Stimulated activated naive CD4-positive, alpha-beta T cell (primary cell): ENCODE measurements at places on chromosomes 4 and X.

- DNase-seq: no peak
These were observed 755.1 kb upstream of the IGFBP7 start for GRCh38 chr4:57865264-57865663.

- DNase-seq: no peak
These were observed 40.8 kb upstream of the NUDT6 start for GRCh38 chr4:122963216-122963615.

DNA sequence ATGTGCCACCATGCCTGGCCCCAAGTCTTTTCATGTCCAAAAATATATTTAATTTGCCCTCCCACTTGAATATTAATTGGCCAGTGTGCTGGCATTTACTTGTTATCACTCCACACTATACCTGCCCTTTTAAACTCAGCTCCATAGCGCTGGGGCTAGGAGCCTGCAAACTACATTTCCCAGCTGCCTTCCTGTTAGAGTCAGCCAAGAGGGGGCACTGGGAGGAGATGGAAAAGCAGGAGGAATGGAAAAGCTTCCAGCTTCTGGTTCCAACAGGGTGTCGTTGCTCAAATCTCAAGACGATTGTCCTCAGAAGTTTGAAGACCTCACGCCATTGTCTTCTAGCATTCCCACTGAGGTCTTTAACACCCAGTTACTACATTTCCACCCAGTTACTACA, 315.5 kb downstream of the BCOR start:
- DNase-seq: no peak

GRCh38 chr4:64935469-64936001, 526.3 kb upstream of the TECRL start:
- DNase-seq: no peak

DNA sequence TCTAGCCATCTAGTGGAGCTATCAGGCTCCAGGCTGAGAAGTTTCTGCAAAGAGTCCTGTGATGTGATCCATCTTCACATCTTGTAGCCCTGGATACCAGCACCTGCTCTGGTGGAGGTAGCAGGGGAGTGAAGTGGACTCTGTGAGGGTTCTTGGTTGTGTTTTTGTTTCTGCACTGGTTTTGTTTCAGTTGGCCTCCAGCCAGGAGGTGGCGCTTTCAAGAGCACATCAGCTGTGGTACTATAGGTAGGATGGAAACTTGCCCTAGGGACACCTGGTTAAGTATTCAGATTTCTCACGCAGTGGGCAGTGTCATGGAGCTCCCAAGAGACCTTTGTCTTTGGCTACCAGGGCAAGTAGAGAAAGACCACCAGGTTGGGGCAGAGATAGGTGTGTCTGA, 257.5 kb upstream of the SLC7A11 start:
- no peak for DNase-seq

DNA sequence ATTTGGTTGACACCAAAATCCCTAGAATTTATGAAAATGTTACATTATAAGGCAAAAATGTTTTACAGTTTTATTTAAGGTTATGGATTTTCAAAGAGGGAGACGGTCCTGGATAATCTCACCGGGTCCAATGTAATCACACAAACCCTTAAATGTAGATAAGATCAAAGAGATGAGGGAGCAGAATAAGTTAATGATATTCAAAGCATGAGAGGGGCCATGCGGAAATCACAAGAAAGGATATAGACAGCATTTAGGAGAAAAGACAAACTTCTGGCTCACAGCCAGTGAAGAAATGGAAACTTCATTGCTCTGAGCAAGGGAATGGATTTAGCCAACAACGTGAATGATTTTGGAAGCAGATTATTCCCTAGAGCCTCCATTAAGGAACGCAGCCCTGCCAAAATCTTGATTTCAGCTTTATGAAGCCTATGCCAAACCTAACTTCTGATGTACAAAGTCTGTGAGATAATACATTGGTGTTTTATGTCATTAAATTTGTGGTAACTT, 684.4 kb upstream of the GNPDA2 start:
- no peak for DNase-seq

DNA sequence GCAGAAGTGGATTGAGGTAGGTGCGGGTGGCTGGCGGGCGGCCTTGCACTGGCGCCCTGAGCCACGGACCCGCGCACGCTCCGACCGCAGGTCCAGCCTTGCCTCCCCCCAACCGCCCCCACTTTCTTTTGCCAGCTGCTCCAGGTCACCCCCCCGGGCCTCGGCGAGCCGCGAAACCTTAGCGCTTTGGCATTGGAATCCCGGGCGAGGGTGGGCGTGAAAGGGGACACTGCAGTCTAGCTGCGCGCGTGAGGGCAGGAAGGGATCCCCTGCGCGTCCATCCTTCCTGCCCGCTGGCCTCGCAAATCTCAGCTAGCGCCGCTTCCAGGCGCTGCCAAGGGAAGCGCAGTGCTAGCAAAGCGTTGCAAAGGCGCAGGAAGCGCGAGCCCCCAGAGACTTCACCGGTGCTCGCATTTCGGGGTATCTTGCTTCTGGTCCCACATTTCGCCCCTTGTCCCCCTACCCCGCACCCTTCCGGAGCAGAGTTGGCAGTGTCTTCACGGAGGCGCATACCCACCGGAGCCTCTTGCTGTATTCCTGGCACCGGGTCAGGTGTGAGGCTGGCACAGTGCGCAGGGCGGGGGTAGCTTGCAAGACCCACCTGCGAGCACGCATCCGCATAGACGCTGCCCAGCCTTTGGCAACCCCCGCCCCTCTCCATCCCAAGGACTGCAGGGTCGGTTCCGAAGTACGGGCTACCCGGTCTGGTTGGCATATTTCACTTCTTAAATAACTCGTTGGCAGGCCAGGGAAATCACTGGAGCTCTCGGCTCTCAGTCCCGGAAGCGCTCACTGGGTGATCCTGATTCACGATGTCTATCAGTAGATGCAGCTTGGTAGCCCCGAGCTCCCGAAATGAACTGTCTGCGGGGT, 104.4 kb downstream of the UCHL1 start:
- DNase-seq: no peak

- no peak for DNase-seq
These were observed 290.2 kb downstream of the ZNF674 start for GRCh38 chrX:46255046-46255445.

DNA sequence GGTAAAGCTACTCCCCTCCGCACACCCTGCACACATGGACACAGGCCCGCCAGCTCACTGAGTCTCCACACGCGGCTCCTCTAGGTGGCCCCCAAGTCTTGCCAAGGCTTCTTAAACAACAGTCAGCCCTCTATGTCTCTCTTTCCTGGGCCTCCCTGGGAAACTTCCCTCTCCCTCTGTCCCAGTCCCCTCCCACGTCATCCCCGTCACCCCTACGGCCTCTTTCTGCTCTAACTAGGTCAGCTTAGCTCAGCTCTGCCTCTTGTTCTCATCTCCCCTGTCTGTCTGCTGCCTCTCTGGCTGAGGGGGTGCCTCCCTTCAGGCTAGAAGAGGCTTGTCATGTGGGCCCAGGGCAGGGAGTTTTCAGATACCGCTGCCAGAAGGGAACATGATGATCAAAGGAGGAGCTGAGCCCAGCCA, 38.8 kb downstream of the SEPTIN6 start:
- peak; percentile 27 for DNase-seq

DNA sequence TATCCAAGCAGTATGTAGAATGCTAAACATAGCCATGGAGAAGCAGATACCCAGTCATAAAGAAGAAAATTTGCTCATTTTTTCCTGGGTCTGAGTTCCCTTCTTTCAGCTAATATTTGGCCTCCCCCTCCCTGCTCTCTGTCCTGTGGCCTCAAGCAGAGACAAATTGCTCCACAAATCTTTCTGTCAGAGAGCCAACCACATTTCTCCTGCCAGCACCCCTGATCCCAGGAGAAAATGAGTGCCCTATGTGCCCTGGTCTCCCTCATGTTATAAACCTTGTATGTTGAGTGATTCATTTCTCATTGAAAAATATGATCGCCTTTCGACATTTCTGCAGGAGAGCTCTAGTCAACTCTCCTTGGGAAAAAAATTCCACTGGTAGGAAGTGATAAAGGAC, 82.0 kb downstream of the TMEM156 start:
- DNase-seq: no peak

DNA sequence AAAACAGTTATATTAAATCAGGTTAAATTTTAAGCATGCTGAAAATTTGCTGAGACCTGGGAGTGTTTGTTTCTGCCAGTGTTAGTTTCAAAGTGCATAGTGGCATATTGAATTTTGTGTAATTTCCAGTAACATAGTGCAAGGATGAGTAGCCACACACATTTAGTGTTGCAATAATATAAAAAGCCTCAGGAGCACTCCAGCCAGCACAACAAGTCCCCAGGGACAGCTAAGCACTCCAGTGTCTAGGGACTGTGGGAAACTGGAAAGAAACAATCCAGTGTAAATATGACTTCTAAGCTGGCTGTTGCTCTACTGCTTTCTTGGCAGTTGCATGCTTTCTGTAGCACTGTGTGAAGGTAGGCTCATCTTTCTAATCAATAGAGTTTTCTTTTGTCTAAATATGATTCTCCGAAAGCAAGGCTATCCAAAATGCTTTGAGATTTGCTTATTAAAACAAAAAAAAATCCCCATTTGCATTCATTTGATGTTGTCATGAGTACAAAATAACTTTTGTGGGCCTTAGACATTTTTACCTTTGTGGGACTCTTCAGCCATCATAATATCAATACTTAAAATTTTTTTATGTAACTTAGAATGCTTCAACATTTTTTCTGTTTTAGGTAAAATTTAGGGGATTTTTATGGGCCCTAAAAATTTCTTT, 24.2 kb upstream of the CXCL2 start:
- no peak for DNase-seq

DNA sequence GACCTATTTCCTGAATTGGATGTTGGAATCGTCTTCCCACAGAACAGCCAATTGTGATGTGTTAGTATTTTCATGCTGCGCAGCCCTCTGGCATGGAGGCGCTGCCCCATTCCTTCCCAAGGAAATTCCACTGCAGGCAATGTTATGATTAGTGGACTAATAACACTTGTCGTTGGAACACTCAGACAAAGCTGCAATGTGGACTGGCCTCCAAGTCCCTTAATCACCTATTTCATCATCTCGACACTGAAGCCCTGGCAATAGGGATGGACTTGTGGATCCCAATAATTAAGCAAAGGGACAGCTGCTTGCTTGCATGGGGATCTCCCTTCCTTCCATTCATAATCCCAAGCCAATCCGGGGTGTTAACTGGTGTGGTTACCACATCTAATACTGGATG, 78.8 kb upstream of the PLAC1 start:
- no peak for DNase-seq

DNA sequence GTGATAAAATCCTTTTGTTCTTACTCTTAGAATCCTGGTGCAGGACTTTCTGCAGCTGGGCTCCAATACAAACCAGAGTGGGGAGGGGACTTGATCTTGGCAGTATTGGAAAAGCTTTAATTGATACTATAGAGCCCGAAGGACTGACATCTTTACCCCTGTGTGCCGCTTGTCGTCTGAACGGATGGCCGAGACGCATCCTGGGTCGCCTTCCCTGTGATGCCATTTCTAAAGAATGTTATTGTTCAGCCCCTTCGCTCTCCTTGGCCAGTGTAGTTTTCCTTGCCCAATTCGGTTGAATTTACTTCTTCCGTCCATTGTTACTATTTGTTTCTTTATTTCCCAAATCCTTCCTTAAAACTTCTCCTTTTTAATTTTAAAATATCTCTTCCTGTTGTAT, 80.9 kb downstream of the CLDN34 start:
- DNase-seq: no peak

DNA sequence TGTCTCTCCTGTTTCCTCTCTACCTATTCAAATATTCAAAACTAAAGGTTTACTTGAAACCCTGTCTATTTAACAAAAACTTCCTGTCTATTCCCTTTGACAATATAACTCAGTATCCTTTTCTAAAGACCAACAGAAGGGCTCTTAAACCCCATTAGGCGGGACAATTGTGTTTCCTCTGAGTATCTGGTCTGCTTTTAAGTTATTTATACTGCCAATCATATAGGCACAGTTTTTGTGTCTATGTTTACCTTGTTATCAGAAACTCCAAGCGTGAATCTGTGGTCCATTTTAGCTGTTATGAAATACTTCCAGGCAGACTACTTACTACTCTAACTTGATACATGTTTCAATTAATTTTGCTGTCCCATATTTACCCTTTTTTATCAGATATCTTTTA, 350.0 kb upstream of the CTSO start:
- no peak for DNase-seq

DNA sequence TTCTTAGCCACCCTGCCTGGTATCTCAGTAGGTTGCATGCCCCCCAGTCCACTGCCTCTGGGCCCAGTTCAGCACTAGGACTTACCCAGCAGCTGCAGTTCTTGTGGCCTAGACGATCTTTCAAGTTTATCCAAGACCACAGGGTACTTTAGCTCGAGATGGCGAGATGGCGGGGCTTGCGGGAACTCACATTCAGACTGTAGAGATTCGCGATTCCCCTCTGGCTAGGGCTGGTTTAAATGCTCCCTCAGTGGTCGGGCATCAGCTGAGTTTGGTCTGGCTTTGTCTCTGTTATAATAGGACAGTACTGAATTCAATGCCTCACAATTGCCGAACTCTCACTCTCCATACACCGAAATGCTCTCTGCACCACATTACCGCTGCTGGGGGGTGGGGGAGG, 18.4 kb upstream of the RFC1 start:
- no peak for DNase-seq

DNA sequence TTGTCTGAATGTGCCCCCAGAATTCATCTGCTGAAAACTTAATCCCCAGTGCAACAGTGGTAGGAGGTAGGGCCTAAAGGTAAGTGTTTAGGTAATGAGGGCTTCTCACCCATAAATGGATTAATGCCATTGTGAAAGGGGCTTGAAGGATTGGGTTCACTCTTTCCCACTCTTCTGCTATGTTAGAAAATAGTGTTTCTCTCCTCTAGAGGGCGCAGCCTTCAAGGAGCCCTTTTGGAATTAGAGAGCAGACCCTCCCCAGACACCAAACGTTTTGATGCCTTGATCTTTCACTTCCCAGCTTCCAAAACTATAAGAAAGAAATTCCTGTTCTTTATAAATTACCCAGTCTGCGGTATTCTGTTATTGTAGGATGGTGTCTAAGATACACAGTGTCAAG, 706.4 kb downstream of the SMARCA1 start:
- no peak for DNase-seq

GRCh38 chrX:11261260-11261659, 32.0 kb upstream of the AMELX start:
- no peak for DNase-seq
